ENCODE measurements at places on chromosomes 7 and 10.

GRCh38 chr10:45282061-45282460 is 33.3 kb downstream of the OR13A1 start:
- DNase-seq: no peak

DNA sequence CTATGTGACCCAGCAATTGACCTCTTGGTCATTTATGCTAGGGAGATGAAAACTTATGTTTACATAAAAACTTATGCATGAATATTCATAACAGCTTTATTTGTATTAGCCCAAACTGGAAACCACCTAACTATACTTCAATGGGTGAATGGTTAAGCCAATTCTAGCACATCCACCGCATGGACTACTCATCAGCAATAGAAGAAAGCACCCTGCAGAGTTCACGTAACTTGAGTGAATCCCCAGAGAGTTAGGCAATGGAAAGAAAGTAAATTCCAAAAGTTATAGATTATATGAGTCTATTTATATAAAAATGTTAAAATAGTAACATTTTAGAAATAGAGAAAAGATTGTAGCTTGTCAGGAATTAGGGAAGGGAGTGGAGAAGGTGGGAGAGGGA is 60.2 kb upstream of the NRG3 start:
- no peak for DNase-seq

- DNase-seq: no peak
These were observed 14.9 kb downstream of the MAT1A start for GRCh38 chr10:80274396-80275134.

DNA sequence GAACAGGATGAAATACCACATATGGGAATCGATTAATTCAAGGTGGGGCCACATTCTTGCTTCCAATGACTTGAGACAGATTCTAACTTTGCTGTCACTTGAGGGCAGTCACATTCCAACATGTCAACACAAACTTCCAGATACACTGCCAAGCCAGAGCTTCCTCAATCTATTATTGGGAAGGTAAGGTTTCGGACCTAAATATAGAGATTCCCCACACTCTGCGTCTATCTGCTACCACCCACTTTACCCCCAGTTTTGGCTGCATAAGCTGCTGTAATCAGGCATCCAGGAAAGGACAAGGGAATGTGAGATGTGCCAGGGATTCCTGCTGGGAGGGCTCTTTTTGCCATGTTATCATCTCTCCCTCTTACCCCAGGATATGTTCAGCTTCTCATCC is 20.5 kb upstream of the DGKI start:
- DNase-seq: no peak

DNA sequence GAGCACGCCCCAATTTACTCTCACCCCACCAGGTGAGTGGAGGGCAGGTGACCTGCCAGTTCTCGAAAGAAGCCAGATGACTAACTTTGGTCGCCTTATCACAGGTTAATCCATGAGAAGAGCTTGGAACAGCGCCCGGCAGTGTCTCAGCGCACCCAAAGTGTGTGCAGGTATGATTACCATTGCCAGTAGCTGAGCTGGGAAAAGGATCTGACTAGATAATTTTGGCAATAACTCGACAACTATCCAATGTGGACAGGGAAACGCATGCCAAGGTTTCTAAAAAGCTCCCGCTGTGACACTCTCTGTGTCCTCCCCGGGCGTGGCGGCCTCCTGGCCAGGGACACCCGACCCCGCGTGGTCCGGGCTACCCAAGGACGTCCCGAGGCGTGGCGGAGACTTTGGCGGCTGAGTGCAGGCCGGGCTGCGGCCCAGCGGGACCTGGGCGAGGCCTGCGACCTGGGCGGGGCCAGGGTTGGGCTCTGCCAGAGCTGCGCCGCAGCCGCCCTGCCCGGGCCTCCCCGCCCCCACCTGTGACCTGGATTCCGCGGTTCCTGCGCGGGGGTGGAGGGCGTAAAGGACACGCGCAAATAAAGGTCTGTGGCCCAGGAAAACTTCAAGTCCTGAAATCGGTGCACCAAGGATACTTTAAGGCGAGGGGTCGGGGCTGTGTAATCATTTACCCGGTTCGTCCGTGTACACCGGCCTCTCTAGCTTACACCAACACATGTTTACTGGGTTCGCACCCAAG is 13.7 kb upstream of the WAPL start:
- no peak for DNase-seq

DNA sequence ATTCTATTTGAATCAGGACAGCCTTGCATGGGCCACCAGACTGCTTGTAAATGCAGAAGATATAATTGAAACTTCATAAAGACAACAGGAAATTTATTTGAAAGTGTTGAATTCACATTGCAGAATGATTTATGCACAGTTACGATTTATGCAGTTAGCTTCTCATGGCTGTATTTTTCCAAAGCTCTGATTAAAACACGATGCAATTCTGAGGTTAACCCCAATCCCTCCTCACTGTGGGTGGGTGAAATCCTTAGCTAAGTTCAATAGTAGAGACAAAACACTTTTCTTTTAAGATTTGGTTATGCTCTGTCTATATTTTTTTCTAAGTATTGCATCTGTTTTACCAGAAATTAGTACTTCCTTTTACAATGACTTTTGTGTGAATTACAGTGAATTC is 728.8 kb upstream of the IGFBP3 start:
- DNase-seq: no peak

DNA sequence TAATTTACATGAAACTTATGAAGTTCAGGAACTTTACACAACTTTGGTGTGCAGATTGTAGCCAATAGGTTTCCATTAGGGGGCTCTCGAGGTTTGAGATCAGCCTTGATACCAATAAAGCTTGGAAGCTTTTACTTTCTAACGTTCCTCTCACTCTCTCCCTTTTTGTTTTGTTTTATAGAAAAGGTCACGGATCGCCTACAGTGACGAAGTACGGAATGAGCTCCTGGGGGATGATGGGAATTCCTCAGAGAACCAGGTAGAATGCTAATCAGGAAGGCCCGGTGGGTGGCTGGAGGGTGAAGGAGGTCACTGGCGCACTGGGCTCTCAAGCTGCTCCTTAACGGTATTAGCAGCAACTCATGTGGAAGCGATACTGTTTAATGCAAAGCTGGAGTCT is 79.9 kb downstream of the VTI1A start:
- DNase-seq: no peak

- no peak for DNase-seq
These were observed 58.8 kb downstream of the LANCL2 start for GRCh38 chr7:55423891-55424290.

- no peak for DNase-seq
These were observed 59.2 kb downstream of the C10orf90 start for GRCh38 chr10:126611303-126611702.

DNA sequence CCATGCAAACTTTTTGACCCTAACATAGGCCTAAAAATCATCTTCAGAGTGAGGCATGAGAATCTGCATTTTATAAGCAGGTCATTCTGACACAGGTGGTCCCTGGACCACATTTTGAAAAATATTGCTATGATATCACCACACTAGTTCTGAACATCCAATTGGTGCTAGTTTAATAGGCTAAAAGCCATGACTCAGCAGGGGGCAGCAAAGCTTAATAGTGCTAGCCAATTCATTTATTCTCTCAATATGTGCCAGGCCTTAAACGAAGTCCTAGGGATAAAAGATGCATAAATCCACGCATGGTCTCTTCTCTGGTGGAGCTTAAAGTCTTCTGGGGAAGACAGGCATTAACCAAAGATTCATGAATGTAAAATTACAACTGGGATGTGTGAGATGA is 10.2 kb upstream of the SLC25A28 start:
- DNase-seq: no peak

DNA sequence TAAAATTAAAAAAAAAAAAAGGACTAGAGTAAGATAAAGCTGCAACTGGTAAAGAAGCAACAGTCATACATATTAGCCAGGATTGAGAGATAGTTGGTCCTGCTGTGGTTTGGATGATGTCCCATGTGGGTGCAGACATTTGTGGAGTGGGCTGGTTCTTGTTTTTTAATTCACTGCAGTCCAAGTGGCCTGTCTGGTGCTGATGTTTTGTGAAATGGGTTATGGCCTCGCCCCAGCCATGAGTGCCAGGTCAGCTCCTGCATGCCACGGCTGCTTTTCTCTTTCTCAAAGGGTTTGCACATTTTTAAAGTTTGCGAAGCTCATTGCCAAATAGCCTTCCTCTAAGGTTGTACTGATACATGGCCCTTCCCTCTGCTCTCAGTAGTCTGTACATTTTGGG is 14.1 kb upstream of the BTBD16 start:
- no peak for DNase-seq

- no peak for DNase-seq
These were observed 365.2 kb downstream of the HGF start for GRCh38 chr7:81404669-81405068.
